Foreskin keratinocyte (primary cell): ENCODE measurements at places on chromosomes 16 and 17.

DNA sequence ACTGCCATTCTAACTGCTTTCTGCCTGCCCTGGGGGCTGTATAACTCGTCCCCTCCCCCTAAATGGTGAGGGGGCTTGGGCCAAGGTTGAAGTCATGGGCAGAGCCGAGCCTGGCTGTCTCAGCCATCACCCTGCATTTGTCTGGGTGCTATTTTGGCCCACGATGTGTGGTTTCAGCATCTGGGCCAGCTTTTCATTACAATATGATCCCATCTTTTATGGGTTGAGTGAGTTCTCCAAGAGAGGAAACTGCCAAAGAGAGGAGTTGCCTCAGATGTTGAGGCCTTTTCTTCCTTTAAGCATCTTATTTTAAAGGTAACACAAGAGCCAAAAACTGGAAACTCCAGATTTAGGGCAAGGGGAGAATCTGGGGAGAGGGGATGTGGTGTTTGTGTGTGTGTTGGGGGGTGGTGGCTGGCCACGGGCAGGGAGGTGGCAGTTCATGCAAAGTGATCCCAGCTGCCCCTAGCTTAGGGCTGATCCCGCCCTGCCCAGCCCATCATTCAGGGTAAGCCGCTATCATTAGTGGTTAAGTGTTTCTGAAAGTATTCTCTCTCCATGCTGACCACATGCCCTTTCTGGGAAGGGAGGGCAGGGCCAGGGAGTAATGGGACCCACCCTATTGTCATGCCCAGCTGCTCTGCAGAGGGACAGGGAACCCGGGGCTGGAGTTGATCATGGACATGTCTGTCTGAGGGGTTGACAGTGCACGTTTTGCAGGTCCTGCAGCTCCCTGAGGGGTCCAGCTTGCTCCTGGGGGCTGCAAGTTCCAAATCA lies 83.2 kb upstream of the CLEC18A start:
- no peak for DNase-seq

DNA sequence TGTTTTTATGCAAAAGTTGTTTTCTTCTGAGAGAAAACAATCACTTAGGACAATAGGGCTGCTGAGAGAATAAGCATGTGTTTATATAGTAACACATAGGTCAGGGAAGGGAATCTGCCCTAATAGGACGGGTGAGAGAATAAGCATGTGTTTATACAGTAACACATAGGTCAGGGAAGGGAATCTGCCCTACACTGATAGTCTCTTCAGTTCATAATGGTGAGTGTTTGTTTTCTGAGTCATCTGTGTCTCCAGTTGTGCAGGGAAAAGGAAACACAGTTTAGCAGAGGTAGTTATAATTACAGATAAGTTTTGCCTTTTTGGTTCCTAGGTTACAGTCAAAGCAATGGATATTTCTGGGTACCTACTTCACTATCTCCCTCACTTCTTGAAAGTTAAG lies 252.3 kb upstream of the CA10 start:
- DNase-seq: peak; percentile 4

DNA sequence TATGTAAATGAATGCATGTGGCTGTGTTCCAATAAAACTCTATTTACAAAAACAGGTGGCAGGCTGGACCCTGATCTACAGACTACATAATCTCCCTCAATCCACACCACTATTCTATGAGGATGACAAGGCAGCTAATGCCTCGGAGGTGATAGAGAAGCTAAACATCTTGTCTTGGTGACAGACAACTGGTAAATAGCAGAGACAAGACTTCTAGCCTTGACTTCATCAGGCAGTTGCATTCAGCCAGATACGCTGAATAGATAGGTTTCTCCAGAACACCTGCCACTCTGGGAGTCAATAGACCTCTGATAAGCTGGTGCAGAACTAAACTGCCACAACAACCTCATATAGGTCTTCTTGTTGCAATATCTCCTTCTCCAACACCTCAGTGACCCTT lies 3.3 kb downstream of the ATPAF2 start:
- no peak for DNase-seq

DNA sequence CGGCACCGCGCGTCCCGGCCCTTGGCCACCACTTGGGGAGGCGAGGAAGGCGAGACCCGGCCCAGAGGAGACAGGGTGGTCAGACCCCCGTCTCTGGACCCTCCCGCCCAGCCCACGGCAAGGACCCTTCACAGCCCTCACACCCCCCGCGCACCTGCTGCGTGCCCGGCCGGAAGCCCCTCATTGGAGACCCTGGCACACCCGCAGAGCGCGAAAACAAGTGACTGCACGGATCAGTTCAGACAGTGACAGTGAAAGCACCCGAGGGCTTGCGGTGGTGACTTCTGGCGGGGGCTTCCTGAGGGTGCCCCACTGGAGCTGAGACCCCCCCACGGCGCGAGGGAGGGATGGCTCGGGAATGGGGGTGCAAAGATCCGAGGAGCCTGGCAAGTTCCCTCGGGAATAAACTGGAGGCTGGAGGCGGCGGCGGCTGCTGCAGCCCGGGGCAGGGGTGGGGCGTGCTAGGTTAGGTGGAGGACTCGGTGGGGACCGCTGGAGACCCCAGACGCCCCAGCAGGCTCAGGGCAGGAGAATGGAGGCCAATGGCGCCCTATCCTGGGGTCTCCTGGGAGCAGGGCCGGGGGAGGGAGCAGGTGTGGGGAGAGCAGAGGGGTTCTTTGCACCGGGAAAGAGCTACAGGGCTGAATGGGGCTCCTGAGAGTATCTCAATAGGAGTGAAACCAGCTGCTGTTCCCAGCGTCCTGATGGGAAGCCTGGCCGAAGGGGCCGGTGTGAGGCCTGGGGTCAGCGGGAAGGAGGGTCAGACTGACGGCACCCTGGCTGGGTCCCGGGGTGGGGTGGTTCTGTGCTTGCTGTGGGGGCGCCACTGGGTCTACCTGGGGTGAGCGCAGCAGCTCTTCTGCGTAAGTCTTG lies 824 bp upstream of the FBXL16 start:
- DNase-seq: no peak

DNA sequence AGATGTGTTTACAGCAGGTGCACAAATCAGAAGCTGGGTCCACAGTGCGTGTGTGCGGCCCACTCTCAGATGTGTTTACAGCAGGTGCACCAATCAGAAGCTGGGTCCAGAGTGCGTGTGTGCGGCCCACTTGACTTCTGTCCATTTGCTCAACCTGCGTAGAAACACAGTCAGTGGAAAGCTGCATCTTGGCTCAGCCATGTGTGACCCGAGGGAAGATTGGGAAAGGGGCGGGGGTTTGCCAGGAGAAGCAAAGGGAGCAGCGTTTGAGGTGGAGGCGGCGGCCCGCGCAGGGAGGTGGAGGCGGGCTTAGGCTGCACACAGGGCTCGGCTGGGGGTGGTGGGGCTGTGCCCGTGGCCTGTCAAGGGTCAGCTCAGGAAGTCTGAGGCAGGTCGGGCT lies 4.3 kb downstream of the CTU2 start:
- no peak for DNase-seq

DNA sequence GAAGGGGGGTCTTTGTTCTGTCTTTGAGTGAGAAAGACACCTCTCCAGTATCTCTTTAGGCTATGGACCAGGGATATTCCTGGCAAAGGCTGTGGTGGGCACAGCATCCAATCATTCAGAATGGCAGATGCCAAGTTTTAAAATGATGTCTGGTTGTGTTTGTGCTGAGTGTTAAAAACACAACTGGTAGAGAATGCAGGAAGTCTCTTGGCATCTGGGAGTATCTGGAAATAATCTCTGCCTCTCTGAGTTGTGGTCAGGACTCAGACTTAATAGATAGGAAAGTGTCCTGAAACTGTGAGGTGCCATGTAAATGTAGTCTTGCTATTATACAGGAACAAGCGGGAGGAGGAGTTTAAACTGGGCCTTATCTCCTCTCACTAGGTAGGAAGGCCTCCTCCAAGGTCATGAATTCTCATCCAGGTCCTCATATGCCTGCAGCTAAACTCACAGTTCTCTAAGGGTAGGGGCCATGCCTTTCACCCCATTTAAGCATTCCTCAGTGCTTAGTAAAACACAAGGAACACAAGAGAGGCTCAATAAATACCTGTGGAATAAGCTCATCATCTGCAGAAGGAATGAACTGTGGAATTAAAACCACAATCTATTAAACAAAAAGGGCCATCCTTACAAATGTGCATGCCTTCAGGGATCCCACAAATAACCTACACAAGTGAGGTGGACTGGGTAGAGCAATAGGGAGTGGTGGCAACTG lies 317.6 kb downstream of the CBLN1 start:
- peak; percentile 98 for DNase-seq

GRCh38 chr17:78355045-78355641 lies 4.7 kb downstream of the SOCS3 start:
- no peak for DNase-seq

GRCh38 chr16:30658731-30659506 lies 688 bp downstream of the FBRS start:
- DNase-seq: peak; percentile 96

DNA sequence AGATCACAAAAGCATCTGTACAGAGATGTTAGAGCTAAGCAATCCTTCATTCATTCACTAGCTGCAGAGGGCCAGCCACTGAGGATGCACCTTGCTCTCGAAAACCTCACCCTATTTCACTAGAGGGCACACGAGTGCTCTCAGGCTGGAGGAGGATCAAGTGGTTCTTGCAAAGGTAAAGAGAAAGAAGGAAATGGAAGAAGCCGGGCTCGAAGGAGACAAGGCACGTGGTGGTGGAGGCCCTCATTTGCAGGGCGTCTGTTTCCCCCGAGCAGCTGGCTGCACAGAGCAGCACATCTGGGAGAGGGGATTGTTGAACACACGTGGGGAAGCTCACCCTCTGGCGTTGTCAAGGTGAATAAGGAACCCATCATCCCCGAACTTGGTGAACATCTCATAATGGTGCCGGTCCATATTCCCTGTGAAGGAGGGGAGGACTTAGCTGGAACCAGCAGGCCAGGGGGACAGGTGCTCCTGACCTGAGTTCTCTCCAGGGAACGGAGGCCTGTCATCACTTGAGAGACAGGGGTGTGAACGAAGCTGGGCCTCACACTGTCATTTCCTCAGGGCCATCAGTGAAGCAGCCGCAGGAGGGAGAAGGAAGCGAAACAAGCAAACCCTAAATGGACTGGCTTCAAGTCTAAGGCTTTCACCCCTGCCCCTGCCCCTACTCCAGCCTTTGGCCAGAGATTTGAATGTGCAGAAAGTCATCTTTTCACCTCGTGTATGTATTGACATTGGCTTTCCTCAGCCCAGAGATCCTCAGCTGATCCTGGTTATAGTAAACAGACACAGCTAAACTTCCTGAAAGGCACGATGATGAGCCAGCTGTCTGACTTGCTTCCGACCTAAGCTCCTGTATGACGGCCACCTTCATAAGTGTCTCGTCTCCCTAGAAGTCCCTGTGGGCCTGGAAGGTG lies 27.6 kb downstream of the PRKAR1A start:
- DNase-seq: peak; percentile 25

GRCh38 chr17:80829166-80829813 lies 162.4 kb upstream of the CHMP6 start:
- no peak for DNase-seq

- DNase-seq: no peak
Measured at GRCh38 chr16:88711750-88712340, 5.5 kb downstream of the CTU2 start.

- DNase-seq: no peak
Measured at GRCh38 chr16:84729716-84730320, 30.0 kb downstream of the USP10 start.

GRCh38 chr17:7356072-7356549 lies 1.2 kb downstream of the TMEM95 start:
- no peak for DNase-seq

GRCh38 chr16:77937473-77938149 lies 84.7 kb upstream of the CLEC3A start:
- no peak for DNase-seq

GRCh38 chr16:24966634-24967033 lies 48.5 kb downstream of the ARHGAP17 start:
- DNase-seq: no peak

DNA sequence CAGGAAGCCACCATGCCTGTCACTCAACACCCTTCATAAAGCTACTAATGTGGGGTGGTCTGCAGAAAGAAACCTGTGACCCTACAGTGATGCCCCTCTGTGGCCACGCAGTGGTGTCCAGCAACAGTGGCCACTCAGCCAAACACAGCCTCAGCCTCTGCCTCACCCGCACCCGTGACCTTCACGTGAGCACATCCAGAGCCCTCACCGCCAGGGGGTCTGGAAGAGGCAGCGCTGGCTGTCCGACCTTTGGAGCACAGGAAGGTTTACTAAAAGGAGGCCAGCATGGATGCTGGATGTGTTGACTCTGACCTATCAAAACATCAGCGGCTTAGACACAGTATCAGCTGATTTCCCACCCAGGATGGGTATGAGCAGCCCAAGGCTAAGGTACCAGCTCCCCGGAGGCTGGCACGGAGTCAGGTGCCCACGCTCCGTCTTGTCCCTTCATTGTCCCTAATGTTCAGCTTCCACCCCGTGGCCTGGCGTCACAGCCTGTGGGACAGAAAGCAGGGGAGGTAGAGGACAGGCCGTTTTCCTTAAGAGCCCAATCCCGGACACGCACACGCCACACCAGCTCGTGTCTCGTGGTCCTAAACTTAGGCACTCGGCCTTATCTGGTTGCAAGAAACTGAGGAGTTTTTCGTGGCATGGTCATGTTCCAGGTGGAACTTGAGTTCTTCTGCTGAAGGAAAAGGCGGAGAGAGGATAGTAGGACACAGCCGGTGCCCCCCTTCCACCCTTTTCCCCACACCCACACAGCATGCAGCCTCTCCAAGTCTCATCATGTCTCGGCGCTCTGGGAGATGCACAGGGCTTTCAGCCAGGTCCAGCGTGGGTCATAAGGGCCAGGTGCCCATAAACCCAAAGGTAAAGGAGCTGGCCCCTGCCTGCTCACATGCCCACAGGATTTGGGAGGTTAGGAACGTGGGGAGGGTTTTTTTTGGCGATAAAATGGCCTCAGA lies 49.7 kb upstream of the ENDOV start:
- no peak for DNase-seq

- peak; percentile 34 for DNase-seq
Measured at GRCh38 chr16:68590201-68590994, 51.3 kb downstream of the ZFP90 start.

GRCh38 chr17:64327201-64327930 lies 63.3 kb downstream of the PECAM1 start:
- no peak for DNase-seq

DNA sequence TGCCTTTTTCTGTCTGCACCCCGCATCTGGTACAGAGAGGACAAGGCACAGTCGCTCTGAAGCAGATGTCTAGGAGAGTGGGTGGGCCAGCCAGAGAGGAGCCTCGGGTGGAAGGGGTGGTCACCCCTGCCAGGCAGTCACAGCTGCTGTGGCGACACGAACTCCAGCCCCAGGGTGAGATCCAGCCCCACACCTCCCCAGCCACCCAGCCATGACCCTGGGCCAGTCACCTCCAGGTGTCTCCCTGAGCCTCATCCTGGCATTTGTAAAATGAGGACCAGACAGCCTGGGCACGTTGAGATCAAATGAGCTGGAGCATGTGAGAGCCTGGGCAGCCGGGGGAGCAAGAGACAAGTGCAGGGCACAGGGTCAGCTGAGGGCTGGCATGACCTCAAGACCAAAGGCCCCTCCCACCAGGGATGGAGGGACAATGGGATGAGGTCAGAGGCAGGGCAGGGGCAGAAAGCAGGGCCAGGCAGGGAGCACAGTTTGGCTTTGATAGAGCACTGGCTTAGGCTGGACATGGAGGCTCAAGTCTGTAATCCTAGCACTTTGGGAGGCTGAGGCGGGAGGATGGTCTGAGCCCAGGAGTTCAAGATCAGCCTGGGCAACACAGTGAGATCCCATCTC lies 7.7 kb downstream of the ADAM11 start:
- no peak for DNase-seq
